GM23248 (cell line): ENCODE measurements at places on chromosomes 3 and 15.

DNA sequence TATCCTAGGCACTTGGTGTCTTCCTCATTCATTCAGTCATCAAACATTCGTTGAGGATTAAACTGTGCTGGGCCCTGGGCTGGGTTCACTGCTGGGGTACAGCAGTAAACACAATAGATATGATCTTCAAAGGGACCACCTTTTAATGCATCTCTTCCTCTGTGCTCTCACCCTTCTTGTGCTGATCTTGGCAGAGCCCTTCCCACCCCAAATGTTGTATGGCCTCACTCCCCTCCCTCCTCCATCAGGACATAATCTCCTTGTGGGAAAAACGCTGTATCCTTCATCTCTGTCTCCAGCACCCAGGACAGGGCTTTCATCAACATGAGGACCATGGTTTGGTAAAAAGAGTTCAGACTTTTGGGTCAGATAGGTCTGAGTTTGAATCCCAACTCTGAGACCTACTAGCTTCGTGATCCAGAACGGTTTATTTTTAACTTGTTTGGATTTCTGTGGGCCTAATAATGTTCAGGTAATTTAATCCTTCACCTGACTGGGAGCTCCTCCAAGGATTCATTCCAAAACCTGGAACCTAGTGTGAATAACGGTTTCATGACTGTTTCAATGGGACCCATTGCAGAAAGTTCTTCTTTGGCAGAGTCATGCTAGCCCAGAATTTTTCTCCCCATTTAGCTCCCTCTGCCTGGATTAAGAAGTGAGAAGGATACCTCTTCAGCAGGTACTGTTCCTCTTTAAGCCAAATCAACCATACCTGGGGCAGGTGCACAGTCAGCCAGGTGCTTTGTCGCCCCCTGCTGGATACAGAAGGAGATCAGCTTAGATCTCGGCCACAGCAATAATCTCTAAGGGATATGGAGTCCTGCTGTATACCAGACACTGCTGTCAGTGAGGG is 5.2 kb upstream of the WNT7A start:
- no peak for DNase-seq

- no peak for DNase-seq
These were observed 29.4 kb downstream of the ZNF589 start for GRCh38 chr3:48270306-48270705.

DNA sequence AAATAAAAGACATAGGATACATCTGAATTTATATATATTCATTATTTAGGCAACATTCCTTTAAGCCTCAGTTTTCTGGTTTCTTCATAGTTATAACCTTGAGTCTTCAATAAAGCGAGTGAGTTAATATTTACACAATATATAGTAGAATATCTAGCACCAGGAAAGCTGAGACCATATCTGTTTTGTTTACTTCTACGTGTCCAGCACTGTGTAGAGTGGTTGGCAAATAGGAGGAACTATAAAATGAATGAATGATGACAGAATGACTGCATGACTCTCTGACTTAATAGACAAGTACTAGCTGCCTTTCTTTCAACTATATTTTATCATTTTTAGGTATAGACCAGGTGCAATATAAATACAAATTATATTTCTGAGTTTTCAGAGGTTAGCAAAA is 197.8 kb upstream of the RBMS3 start:
- no peak for DNase-seq

DNA sequence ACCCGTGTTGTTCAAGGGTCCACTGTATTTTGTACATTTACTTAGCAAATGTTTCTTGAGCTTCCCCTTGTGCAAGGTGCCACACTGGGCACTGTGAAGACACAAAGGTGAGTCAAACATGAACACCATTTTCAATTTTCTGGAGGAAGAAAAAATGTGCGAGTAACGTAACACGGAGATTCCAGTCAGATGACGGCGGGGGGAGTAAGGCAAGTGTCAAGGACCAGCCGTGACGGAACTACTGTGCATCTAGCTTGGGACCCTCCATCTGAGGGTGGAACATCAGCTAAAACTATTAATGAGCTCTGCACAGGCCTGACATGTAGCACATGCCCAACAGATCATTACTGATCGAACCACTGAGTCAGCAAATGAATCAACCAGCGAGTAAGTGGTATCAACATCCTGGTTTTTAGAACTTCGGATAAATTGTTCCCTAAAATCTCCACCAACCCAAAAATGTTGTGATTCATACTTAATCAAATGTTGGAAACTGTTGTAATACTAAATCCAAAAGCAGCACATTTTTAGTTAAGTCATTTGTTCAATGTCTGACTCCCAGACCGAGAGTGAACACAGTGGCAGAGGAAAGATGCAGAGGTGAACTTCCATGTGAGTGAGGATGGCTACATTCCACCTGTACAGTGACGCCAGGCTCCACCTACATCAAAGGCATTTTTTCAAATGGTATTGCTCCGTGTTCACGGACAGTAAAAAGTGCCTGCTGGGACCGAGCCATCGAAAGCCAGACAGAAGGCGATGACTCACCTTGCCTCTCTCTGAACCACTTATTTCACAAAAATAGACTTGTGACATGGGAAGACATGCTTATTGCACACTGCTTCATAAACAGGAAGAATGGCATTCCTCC is 172.2 kb downstream of the ATP10A start:
- DNase-seq = peak; percentile 96

GRCh38 chr3:178422406-178422805 is 113.8 kb upstream of the KCNMB2 start:
- no peak for DNase-seq

- DNase-seq = no peak
These were observed 292.5 kb downstream of the CHST2 start for GRCh38 chr3:143412084-143412483.

GRCh38 chr3:15306979-15307359 is 25.4 kb downstream of the SH3BP5 start:
- no peak for DNase-seq

DNA sequence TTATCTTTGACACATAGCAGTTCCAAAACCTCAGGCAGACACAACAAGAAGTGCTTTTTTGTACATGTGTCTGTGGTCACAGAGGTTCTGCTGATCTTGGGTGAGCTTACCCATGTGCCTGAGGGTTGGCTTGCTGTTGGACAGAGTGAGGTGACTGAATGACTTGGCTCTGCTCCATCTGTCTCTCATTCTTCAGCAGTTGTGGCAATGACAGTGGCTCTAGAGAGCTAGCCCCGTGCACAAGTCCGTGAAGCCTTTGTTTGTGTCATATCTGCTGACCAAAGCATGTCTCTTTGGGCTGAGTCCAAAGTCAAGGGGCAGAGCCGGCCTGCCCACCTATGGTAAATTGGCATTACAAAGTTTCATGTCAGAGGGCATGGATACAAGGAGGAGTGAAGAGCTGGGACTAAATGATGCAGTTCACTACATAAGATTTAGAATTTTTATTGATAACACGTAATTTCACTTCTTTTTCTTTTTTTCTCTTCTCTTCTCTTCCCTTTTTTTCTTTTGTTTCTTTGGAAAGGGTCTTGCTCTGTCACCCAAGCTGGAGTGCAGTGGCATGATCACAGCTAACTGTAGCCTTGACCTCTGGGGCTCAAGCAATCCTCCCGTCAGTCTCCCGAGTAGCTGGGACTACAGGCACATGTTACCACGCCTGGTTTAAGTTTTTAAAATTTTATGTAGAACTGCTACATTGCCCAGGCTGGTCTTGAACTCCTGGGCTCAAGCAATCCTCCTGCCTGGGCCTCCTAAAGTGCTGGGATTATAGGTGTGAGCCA is 77.9 kb downstream of the ITPR1 start:
- no peak for DNase-seq

GRCh38 chr3:22981166-22981565 is 222.0 kb upstream of the UBE2E2 start:
- DNase-seq = no peak

- DNase-seq = peak; percentile 58
These were observed 22.9 kb downstream of the EXOG start for GRCh38 chr3:38519000-38519399.

GRCh38 chr3:60081381-60082095 is 1031.7 kb upstream of the CFAP20DC start:
- DNase-seq = no peak

GRCh38 chr3:125213364-125213755 is 812 bp upstream of the SLC12A8 start:
- peak; percentile 18 for DNase-seq

DNA sequence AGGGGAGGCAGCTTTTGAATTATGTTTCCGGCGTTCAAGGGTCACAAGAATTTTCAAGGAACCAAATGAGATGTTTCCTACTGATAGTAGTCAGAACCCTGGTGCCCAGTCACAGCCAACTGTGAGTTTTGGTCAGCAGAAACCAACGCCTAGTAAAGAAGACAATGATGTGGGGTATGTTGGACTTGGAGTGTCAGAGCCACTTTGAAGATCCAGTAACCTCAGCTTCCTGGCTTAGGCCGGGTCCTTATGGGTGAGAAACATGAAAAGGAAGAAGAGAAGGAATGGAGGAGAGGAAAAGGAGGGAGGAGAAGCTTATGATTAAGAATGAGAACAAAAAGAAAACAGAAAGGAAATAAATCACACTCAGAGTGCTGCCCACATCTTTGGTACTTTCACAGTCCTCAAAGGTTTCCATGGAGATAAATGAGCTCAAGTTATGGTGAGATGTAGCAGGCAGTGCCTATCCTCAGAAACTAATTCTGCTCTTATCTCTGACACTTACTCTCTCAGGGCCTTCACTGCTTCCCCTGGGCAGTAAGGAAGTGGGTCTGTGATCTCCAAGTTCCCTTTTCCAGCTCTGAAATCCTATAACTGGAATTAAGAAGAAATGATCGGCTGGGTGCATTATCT is 2.0 kb upstream of the MCF2L2 start:
- DNase-seq = no peak

DNA sequence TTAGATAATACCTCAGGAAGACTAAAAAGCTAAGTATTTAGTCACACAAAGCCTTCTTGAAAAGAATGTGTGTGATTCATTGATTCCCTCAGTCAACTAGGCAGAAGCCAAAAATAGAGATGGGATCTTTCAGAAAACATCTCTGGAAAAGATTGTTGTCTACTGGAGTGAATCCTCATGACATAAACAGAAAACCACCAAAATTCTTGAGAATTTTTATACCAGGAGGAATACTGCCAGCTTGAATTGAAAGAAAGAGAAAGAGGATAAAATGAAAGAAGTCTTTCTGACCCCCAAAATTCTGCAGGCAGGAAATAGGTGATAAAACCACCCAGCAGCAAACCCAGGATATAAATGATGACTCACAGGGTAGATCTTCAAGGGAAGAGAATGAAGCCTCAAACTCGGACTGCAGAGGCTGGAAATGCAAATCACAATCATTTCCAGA is 363.1 kb upstream of the PLSCR5 start:
- peak; percentile 94 for DNase-seq

- DNase-seq = peak; percentile 81
These were observed 54.0 kb downstream of the B3GNT5 start for GRCh38 chr3:183306798-183307671.

DNA sequence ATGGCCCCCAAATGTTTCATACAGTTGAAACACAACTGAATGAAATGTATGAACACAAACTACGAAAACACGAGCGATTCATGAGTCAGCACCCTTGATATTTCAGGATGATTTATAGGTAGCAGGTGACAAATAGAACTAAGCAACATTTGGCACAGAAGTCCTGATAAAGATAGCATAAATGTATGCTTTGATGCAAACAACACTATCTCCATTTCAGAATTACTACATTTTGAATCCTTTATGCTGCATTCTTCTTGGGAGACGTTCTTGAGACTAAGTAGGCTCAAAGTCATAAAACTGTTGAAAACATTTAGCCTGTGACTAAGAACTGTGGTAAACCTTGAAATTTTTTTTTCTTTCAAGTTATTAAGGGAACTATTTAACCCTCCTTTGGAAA is 200.3 kb upstream of the ICE2 start:
- DNase-seq = peak; percentile 76

DNA sequence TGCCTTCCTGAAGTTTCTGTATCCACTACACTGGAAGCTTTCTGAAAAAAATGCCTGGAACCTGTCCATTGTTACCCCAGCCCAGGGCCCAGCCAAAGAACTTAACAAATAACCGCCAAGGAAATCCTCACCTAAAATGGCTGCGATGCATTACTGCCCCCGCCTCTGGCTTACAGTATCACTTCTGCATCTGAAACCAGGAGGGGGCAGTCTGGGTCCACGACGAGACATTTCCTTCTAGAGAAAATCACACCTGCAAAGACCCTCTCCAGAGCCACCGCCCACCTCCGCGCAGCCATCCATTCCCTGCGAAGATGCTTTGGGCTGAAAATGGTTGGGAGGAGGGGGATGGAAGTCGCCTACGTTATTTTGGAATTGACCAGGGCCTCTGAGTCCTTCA is 22.4 kb upstream of the CELF6 start:
- peak; percentile 28 for DNase-seq

DNA sequence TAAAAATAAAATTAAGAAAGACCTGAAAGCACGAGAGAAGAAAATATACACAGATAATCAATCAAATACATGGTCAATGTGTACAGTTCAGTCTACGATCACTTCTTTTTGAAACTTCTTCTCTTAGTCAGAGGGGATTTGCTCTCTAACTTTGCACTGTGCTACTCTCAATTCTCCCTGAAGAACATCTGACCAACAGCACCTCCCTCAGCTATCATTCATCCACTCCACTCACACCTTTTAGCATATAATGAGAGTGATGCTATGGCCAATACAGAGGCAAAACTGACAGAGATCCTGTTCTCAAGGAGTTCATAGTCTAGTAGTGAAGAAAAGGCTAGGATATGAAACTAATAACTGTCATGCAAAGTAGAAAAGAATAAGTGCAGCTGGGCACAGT is 45.9 kb downstream of the P3H2 start:
- DNase-seq = no peak

GRCh38 chr3:101689286-101689685 is 2.8 kb upstream of the RPL24 start:
- no peak for DNase-seq

DNA sequence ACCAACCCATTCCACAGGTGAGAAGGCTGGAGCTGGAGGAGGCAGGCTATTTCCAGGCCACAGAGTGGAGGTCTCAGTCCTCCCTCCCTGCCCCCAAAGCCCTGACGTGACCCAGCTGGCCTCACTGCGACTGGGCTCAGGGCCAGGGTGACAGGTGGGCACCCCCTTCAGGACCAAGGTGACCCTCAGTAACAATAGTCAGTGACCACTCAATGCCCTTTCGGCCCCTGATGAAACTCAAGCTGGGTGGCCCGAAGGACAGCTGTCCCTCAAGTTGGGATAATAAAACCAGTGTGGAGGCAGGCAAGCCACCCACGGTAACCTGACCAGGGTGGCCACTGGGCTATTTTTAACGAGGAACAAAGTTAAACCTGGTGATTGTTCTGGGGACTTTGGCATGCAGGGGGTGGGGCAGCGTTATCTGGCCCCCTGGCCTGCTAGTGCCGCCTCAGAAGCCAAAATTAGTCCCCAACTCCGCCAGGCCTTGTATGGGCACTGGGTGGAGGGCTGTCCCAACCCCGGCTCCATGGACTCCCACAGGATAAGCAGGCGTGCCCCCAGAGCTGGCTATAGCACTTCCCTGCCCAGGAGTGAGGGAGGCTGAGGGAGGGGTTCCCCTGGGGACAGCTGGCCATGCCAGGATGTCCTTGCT is 1.1 kb downstream of the TNNC1 start:
- DNase-seq = no peak

DNA sequence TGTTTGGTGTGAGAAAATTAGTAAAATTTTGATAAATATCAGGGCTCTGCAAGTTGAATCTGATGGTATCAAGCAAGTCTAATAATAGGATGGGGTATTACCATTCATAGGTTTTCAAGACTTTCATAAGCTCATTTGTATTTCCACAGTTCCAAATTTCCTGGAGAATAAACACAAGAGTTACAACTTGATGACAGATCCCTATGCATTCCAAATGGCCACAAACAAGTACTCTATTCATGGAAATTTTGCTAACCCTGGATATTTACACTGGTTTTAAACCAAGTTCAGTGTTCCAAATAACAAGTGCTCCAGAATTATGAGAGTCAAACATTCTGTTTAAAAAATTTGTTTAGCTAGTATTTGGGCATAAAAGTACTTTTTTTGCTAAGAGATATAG is 75.0 kb upstream of the CNTN6 start:
- DNase-seq = no peak
